WERI-Rb-1 (cell line): ENCODE measurements at places on chromosomes 5 and 9.
A peak's percentile ranks its signal among the peaks of the same experiment; 100 is the strongest.

- DNase-seq: no peak
These were observed 58.7 kb downstream of the FYB1 start for GRCh38 chr5:39160576-39161213.

GRCh38 chr5:111066261-111066938 is 5.1 kb upstream of the TSLP start:
- DNase-seq: no peak

GRCh38 chr5:109958082-109958481 is 268.4 kb downstream of the MAN2A1 start:
- DNase-seq: no peak

GRCh38 chr5:158390577-158390976 is 531.6 kb upstream of the CLINT1 start:
- no peak for DNase-seq

DNA sequence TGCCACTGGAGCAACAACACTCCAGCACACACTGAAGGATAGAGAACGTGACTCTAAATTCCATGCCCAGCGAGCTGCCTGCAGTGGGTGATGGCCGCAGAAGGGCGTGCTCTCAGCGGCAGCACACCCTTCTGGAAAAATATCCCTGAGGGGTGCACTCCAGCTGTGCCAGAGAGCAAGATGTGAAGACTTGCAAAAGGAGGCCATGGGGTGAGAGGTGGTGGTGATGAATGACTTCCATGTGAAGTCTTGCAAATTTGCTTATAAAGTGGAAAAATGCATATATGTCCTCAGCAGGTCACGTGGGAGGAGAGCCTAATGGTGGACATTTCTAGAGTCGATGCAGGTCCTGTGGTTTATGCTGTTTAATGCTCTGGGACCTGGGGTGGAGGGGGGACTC is 39.8 kb upstream of the COL5A1 start:
- no peak for DNase-seq

DNA sequence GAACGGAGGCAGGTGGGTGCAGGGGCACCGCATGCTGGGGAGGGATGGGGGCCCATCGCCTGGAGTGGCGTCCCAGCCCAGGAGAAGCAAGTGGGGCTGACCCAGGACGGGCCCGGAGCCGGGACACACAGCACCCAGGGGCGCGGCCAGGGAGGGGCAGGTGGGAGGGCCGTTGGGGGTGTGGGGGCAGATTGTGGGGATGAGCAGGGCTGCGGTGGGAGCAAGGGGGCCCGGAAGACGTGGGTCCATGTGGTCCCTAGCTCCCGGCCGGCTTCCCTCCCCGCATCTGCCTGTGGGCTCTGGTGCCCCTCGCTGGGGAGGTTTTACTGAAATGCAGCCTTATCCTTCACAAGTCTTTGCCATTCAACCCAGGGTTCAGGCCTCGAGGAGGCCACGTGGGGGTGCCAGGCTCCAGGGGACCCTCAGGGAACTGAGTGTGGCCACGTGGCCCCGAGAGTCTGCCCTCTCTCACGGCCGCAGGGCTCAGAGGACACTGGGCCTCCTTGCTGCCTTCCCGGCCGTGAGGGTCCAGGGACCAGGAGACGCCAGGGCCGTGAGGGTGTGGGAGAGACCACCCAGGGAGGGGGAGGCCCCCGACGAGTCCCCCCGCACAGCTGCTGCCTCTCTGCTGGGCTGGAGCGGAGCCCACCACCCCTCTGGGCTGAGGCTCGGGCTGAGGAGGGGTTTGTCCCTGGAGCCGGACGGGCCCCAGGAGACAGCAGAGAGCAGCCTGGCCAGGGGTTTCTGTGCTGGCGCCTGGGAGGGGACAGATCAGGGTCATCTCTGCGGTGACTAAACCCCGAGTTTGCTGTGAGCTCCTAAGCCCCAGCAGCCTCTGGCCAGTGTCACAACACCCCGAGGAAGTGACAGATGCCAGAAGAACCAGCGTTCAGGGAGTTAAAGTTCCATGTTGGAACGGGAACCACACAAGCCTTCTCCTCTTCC is 35.2 kb downstream of the SLC9A3 start:
- DNase-seq: peak; percentile 55

DNA sequence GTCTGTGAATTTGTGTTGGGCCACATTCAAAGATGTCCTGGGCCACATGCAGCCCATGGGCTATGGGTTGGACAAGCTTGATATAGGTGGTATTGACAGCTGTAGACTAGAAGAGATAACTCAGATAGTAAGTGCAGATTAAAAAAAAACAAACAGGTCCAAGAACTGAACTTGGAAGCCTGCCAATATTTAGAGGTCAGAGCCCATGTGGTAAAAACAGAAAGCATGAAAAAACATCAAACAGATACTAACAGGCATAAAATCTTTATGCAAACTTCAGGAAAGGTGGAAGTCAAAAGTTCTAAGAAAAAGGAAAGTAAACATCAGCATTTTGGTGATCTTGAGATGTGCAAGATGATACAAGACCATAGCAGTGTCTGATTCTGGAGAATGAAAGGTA is 155.1 kb upstream of the NR4A3 start:
- no peak for DNase-seq

GRCh38 chr5:160266752-160267345 is 37.5 kb downstream of the FABP6 start:
- no peak for DNase-seq

GRCh38 chr9:91023741-91024140 is 222.1 kb downstream of the SYK start:
- DNase-seq: no peak

DNA sequence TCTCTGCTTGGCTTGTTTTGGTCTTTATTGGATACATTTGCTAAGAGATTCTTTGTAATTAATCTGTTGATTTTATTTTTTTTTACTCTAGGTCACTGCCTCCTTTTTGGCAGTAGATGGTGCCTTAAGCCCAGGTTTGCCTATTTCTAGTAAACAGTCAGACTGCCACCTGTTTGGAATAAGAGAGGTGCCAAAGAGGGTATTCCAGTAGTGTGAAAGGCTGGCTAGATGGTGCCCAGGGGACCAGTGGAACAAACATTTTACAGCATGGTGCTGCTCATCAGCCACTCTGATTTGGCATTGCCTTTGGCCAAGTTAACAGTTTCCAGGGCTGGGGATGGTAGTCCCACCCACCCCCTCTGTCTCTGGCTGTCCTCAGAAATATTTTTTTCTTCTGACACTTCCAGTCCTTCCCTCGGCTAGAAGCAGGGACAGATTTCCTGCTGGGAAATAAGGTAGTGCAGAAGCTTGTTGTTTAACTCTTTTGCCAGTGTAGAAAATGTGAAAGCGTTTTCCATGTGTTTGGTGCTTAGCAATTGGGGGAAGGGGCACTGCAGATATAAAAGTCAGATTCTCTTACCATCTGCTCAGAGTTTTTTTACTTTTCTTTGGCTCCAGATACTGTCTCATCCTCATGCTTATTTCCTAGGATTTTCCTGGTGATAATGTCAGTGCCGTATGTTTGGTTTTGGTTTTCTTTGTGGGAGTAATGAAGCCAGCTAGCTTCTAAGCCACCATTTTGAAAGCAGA is 36.6 kb upstream of the FBXL7 start:
- no peak for DNase-seq

GRCh38 chr9:34884747-34885189 is 73.3 kb upstream of the PHF24 start:
- no peak for DNase-seq

GRCh38 chr5:59097116-59097515 is 514.2 kb downstream of the RAB3C start:
- DNase-seq: no peak

- DNase-seq: no peak
These were observed 68.4 kb downstream of the PBX3 start for GRCh38 chr9:125815568-125815967.

GRCh38 chr5:60436518-60436917 is 263.4 kb downstream of the DEPDC1B start:
- no peak for DNase-seq

DNA sequence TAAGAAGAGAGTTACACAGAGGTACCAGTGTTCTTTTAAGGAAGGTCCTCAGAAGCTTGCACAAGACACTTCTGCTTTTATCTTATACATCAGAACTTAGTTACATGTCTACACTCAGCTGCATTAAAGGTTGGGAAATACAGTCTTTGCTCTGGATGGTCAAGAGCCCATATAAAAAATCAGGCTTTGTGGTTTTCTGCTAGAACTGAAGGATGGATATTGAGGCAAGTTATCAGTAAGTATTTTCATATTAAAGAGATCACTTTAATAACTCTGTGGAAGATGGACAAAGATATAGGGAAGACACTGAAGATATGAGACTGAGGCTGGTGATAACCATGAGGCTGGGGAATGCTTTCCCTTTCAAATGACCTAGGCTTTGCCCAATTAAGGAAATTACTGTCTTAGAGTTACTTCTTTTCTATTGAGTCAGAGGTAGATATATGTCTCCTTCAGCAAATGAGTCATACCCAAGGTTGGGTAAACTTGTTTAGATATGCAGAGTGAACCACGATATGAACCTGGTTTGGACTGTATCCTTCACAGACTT is 87.0 kb upstream of the TNC start:
- DNase-seq: no peak

DNA sequence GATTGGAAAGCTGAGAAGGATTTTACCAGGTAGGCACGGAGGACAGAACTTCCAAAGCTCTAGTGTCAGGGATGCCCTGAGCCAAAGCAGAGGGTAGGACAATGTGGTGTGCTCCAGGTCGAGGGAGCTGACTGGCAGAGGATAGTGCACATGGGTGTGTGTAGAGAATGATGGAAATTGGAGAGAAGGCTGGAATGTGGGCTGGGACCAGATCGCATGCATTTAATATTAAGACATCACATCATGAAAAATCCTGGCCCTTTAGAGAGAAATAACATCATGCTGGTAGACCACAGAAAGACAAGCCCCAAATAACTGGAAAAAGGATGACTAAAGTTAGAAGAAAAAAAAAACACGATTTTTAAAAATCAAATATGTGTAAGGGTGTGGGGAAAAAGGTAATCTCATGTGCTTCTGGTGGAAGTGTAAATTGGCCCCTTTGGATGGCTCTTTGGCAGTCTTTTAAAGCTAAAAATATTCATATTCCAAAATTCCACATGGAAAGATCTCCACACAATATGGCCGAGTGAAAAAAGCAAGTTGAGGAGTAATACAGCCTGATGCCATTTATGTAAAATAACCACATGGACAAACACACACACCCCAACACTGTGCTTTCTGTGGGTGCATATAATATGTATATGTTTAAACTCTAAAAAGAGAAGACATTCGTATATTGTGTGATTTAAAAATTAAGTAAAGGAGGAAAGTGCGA is 67.0 kb upstream of the TGFBR1 start:
- DNase-seq: no peak

DNA sequence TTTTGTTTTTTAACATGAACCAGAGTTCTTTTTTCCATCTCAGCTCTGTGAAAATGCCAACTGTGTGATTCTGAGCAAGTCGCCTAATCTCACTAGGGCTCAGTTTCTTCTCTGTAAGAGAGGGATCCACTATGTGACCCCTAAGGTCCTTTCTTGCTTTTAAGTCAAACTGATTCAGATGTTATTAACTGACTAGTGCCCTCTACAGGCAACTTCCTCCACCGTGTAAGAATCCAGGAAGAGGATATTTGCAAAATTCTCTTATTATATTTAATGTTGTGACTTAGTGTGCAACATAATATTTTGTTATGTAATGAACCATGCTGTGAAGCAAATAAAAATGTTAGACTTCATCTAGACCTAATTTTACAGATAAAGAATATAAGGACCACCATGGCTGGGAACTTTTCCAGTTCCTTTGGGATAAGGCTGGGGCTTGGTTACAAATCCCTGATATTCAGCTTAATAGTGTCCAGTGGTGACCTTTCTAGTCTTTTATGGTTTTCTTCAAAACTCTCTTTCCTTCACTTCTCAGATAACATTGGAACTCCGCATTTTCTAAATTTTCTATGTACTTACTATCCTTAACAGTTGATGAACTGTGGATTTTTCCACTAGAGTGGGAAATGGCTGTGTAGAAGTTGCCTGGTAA is 244.7 kb downstream of the PIK3R1 start:
- DNase-seq: peak; percentile 29

- DNase-seq: no peak
These were observed 2.9 kb upstream of the CNTRL start for GRCh38 chr9:121071756-121072421.

DNA sequence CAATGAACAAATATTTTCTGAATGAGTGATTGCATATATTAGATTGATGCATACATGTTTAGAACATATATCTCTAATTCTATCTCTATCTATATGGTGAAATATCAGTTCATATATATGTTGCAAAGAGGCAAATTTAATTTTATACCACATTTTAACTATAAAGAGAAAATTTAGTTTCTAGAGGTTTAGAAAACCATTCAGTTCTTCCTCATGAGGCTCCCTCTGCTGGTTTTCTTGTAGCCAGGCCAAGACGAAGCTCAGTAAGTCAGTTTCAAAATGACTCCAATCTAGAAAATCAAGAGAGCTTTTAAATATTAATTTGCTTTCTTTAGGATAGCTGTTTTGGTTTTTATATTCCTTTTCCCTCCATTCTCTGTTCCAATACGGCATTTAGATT is 312.1 kb downstream of the TMEM232 start:
- no peak for DNase-seq

DNA sequence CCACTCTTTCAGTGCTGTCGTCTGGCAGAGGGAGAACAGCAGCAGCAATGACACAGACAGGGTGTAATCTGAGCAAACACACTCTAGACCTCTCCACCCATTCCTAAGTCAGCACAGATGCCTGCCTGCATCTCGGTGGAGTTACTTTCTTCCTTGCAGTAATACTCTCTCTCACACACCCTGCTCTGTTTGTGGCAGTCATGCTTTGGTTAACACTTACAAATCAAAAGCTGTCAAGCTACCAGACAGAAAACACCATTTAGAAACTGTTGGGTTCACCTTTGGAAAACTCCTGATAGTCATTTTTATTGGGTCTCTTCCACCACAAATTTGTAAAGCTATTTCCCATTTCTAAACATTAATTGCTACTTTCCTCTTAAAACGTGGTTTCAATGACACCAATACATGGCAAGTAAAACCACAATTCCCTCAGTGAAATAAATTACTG is 27.3 kb downstream of the LHFPL2 start:
- DNase-seq: no peak

DNA sequence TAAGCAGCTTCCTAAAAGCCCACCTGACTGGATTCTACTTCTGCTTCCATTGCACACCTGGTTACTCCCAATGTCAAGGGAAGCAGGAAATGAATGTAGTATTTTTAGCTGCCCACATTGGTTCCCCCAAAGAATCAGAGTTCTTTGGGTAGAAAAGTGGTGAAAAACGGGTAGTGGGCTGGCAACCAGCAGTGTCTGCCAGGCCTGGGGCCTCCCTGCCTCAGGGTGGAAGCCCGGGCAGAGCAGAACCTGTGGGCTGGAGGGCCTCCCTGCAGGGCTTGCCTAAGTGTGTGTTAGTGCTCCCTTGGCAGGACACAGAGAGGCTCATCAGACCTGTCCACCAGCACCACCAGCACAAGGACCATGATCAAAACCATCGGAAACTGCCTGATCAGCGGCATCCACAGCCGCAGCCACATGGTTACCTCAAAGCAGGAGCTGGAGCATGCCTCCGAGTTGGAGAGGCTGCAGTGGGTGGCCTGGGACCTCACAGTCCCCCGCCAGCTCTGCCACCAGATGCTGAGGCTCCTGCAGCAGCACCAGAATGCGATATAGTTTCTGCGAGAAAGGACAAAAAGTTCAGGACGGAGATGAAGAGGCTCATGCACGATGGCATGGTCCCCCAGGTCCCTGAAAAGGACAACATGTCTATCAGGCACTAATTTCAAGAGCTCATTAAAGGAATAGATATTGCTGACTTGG is 72.2 kb downstream of the PTPDC1 start:
- DNase-seq: no peak

- no peak for DNase-seq
These were observed 37.9 kb downstream of the GAS1 start for GRCh38 chr9:86909388-86909787.
